ENCODE measurements at places on chromosomes 6 and 20.
A peak's percentile ranks its signal among the peaks of the same experiment; 100 is the strongest.

DNA sequence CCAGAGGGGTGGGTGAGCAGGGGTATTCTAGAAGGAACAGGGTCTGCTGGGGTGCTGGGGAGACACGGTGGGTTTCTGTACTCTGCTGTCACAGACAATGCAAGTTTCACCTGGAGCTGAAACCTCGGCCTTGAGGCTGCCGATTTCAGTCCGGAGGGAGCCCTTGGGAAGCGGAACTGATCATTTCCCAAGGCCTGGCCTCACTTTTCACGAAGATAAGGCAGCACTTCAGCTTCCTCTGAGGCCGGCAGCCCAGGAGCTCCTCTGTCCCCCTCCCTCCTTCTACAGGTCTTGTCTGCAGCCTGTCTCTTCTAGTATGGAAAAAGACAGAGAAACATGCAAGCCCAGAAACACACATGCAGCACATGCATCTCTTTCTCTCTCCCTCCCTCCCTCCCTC, 242.1 kb downstream of the CDC5L start:
- peak; percentile 17 for DNase-seq

- DNase-seq: no peak
Measured at GRCh38 chr6:144632266-144632665, 347.1 kb downstream of the UTRN start.

DNA sequence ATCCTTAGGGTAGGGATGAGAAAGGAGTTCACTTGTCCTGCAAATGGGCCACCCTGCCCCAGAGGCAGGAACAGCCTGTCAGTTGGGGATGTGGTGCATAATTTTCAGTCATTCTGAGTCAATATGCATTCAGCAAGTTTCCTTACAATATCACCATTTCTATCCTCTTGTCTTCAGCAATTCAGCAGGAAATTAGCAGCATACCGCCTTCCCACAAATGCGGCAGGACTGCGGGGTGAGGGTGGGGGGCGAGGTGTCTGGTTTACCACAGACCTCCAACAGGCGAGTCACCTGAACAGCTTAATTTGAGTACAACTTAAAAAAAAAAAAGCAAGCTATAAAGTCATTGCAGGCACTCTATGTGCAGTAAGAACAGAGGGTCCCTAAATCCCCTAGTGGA, 126.8 kb downstream of the MAP3K7 start:
- no peak for DNase-seq

- DNase-seq: no peak
Measured at GRCh38 chr6:131645846-131646245, 8.7 kb downstream of the ENPP3 start.

DNA sequence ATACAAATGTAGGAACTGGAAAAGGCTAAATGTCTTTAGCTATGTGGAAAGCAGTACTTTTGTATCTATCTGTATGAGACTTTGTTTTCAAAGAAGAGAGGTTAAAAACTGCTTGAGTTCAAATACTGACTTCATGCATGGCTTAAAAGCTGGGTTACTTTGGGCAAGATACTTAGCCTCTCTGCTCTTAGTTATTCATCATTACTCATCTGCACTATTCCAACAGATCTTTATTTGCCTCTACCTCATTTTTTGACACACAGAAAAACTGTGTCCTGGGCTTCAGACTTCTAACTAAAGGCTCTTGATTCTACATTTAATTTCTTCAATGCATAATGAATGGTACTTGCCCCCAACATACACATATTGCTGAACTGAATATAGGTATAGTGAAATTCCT, 114.8 kb downstream of the DST start:
- DNase-seq: no peak

DNA sequence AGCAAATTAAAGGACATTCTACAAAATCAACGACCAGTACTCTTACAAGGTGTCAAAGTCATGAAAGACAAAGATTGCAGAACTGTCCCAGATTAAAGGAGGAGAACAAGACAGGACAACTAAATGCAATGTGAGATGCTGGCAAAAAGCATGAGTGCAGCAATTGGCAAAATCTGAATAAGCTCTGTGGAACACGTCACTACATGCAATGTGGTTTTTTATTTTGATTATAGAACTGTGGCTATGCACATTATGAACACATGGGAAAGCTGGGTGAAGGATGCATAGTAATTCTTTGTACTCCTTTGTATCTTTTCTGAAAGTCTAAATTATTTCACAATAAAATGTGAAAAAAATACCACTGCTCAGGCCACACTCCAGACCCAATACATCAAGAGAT, 509.4 kb downstream of the KIF16B start:
- no peak for DNase-seq

DNA sequence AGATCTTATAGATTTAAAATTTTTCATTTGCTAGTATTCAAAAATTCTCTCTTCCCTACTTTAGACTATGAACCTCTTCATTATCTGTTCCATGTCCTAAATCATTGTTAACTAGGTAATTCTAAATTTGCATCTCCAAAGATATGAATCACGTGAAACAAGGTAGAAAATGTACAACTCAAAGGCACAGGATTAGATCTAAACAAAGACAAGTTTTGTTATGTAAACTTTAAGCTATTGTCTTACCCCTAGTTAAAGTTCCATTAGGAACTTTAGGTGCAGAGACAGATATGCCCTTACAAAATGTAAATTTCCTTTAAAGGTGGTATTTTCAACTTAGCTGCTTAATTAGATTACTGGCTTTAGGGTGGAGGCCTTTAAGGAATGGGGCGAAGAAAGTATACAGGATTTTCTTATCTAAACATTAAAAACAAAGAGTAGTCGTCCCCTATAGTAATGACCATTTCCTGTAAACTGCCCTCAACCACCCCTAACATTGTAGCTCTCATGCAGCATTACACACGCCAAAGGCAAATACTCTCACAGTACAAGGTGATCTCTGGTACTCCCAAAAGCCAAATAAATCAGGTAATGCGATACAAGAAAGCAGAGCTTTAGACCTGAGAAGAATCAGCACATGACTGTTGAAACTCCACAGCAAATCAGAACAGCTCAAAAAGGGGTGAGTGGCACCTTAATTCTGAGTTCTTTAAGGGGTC, 57.4 kb upstream of the MRAP2 start:
- DNase-seq: no peak

GRCh38 chr20:48735112-48735511, 92.7 kb downstream of the PREX1 start:
- no peak for DNase-seq

DNA sequence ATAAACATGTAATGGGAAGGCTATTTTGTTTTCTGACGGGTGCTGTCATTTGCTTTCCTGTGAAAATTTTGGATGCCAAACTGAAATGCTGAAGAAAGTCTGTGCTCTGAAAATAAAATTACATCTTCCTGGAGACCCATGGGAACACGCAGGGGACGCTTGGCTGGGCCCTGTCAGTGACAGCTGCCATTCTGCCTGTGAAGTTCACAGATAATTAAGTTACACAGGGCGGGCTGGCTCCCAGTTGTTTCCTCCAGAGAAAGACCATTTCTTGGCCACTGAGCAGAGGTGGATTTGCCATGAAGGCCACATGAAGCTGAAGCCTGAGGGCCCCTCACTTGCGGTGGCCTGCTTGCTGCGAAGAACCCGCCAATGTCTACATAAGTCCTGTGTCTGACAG, 93.5 kb downstream of the TMEM170B start:
- no peak for DNase-seq

GRCh38 chr20:45138561-45139300, 14.5 kb upstream of the WFDC12 start:
- DNase-seq: peak; percentile 27

GRCh38 chr20:49909499-49910339, 5.6 kb downstream of the SPATA2 start:
- peak; percentile 87 for DNase-seq

DNA sequence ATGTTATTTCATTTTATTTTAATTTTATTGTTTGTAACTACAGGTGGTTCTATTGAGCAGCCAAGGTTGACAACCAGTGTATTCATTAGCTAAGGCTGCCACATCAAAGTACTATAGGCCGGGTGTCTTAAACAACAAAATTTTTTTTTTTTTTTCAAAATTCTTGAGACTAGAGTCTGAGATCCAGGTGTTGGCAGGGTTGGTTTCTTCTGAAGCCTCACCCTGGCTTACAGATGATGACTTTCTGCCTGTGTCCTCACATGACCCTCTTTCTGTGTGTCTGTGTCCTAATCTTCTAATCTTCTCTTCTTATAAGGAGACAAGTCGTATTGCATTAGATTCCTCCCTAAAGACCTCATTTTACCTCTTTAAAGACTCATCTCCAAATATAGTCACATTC, 208.4 kb downstream of the MANEA start:
- DNase-seq: no peak

DNA sequence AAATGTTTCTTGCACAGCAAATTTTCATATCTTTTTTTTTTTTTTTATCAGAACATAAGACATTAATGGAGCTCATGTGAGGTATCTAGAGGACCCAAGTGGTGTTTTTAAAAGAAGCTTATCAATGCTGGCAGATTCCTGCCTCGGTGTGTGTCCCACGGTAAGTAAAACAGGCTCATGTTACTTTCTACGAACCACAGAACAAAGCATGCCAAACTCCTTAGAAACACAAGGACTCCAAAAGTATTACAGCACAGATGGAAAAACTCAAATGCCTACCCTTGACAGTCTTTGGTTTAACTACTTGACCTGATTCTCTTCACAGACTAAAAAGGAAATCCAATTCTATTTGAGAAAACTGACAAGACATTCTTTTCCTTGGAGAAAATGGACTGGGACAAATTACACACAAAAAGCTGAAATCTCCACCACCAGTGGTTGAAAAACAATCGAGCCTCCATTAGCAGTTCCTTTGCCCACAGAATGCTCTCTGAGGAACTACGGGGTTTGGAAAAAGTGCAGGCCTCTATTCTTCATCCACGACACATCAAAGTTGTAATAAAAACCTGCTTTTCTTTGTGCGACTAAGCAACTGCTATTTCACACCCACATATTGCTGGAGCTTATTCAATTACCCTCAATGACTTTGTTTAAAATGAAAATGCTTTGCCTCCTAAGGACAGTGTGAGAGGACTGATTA, 5.4 kb downstream of the METTL24 start:
- no peak for DNase-seq

GRCh38 chr20:42093542-42094440, 475.6 kb upstream of the CHD6 start:
- DNase-seq: no peak

GRCh38 chr6:129790785-129791184, 70.3 kb downstream of the TMEM244 start:
- no peak for DNase-seq

GRCh38 chr20:3739054-3739925, 6.8 kb downstream of the HSPA12B start:
- no peak for DNase-seq

Measured in adrenal gland (tissue), 19 donors.